NCI-H2081 treated with DMSO at 0.1 percent for 48 hours (cell line): ENCODE measurements at places on chromosomes 6 and 20.

DNA sequence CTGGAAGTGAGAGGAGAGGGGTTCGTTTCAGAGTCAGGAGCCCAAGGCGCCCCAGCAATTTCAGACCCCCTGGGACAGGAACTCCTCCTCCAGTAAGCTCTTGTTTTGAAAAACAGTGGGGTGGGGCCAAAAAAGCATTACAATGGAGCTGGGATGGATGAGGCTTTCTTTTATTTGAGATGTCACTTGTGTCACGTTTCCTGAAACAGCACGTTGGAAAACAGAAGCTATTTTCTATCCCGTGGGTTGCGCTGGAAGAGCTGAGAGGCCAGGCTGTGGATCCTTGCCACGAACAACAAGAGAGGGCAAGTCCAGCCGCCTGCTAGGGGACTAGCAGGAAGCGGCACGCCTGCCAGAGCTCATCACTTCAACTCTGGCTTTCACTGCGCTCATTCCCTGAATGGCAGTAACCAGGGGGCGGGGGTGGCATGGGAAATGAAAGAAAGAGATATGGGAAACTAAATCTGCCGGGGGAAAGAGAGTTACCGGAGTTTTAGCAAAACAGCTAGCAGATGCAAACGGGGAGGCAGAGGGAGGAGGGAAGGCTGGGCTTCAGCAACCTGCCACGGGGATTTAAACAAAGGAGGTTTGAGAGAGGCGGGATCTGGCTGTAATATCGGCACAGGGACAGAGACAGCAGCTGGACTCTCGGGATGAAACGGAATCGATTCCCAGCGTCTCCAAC lies 34.6 kb downstream of the GCNT2 start:
- DNase-seq = no peak

DNA sequence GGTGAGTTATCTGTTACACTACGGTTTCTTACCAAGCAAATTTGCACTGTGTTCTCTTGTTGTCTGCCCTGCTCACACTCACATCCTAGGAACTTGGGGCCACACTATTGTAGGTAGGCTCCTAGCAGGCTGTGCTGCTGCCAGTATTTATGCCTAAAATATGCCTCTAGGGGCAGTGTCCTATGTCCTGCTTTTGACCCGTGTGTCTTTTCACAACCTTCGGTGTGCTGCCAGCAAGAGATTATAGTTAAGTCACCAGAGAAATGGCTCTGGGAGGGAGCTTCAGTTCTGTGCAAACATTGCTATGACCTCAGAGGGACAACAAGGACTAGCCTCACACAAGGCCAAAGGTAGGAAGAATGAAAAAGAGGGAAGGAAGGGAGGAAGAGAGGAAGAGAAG lies 8.9 kb upstream of the TAAR5 start:
- DNase-seq = no peak

DNA sequence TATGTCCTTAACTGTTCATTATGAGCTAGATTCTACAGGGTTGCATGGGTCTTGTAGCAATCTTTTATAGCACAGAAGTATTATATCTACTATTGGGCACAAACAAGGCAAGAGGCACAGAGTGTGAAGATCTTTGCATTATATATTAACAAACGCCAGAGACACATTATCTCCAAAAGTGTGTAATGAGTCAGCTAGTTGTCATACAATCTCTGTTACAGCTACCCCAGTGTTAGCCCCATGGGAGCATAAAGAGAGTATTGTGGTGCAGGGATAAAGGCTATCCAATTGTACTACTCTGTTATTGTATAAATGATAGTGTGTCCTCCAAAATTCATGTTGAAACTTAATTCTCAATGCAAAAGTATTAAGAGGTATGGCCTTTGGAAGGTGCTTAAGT lies 148.4 kb upstream of the RIMS1 start:
- no peak for DNase-seq

GRCh38 chr20:1005452-1006027 lies 3.4 kb upstream of the RSPO4 start:
- DNase-seq = no peak

- DNase-seq = no peak
These were observed 138.9 kb downstream of the ADGRG6 start for GRCh38 chr6:142440600-142441293.

DNA sequence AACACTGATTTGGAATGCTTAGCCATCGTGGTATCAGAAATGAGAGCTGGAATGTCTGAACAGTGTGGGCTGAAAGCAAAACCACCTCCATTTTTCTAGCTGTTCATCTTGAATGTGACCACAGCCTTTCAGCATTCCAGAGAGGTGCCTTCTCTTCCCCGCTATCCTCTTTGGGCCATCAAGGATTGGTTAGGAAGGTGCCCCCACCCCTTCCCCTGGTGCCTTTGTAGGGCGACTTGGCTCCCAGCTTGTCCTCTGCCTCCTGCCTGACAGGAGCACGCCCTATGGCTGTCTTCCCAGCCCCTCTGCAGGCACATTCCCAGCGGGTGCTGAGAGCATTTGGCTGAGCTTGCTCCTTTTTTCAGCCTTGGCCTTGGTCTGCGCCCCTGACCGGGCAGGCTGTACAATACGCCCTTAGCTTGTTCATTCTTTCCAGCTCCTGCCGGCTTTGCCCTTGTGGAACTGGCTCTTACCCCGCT lies 97.5 kb downstream of the ARMC2 start:
- DNase-seq = no peak
